ENCODE measurements at places on chromosomes 12 and 14.

DNA sequence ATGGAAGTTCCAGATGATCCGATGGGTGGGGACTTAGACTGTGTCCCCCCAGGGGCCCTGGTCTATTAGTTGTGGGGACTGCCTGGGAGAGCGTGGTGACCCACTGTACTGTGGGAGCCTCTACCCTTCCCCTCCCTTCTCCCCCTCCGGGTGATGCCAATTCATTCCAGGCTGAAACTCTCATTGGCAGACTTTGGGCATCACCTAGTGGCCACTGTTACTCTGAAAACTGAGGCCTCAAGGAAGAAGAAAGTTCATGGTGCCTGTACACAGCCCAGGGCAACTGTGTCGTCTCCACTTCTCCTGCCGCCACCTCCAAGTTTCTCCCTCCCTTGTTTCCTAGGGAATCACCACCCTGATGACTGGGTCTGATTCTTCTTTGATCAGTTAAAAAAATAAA is 173.6 kb upstream of the ALG10B start:
- DNase-seq: no peak

DNA sequence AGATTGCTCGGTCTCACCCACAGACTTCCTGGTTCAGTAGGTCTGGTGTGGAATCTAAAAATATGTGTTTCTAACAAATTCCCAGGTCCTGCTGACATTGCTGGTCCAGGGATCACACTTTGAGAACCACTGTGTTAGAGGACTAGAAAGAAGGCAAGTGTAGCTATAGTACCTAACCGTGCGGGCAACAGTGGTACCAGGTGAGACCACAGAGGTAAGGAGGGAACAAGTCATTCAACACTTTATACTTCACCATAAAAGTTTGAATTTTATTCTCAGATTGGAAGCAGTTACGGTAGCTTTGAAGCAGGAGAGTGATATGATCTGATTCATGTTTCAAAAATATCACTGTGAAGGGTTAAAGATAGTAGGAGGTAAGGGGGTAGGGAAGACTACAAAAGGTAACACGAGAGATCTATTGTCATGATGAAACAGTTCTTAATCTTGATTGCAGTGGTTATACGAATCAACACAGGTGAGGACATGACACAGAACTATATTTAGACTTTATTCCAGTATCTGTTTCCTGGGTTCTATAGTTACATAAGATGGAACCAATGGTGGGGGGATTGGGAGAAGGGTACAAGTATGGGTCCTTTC is 73.5 kb downstream of the CDK17 start:
- DNase-seq: no peak

- DNase-seq: no peak
These were observed 64.5 kb downstream of the PAX9 start for GRCh38 chr14:36726128-36726527.

- no peak for DNase-seq
These were observed 50.5 kb upstream of the FBRSL1 start for GRCh38 chr12:132439333-132439904.

GRCh38 chr14:75697386-75697785 is 36.3 kb downstream of the TTLL5 start:
- no peak for DNase-seq

DNA sequence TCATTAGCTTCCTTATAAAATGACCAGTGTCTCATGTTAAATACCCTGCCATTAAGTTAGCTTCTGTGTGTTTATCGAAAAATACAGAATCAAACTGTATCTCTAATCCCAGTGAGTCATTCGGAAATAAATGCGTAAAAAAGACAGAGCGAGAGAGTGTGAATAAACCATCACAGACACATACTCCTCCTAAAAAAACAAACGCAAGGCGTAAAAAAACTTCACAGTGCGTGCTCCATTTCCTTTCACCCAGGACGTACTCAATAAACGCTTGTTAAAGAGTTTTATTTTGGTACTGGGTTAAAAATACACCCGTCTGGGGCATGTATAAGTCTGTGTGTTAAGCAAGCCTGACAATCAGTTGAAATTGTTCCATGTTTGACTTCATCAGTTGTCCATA is 58.8 kb upstream of the ISM2 start:
- DNase-seq: no peak

GRCh38 chr12:130547480-130548155 is 168.5 kb downstream of the RIMBP2 start:
- DNase-seq: no peak

DNA sequence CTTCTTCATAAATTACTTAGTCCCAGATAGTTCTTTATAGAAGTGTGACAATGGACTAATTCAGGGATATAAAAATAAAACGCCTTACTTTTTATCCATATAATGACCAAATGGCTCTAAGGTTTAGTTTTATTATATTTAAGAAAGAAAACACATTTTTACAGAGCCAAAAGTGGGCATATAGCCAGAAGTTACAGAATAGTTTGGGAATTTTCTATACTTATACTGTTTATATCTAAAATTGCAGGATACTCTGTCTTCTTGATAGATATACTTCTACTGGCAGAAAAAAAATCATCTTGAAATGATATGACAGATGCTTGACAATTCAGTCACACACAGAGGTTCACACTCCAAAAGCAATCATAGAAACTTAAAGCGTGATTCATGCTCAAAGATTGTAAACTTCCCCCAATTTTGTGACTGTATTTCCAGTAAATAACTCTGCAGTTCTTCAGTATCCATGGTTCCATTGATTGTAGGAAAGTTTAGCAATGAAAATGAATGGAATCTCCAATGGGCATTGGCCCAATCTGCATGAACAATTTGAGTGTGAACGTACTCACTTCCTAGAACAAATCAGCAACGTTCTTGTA is 307.8 kb downstream of the NOVA1 start:
- no peak for DNase-seq

- no peak for DNase-seq
These were observed at the start of gene PRIMA1 for GRCh38 chr14:93788293-93788542. Gene PRIMA1, minus strand, starts transcription at chr14:93788485. Its CDS starts 767 bp downstream, at chr14:93787718.

GRCh38 chr14:68880581-68881105 is 87.8 kb upstream of the ZFP36L1 start:
- no peak for DNase-seq

DNA sequence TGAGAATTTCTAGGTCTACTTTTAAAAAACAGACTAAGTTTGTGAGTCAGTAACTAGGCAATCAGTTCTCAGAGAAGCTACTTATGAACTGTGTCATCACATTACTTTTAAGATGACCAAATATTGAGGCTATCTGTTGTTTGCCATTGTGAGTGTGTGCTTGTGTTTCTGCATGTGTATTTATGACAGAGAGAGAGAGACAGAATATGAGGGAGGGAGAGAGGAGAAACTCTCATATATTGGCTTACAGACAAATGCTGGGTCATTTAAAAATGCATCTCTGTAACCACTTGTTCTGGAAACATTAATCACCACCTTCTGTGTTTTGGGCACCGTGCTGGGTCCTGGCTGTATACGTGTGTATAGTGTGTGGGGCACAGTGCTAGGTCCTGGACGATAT is 161.5 kb upstream of the FRMD6 start:
- no peak for DNase-seq

DNA sequence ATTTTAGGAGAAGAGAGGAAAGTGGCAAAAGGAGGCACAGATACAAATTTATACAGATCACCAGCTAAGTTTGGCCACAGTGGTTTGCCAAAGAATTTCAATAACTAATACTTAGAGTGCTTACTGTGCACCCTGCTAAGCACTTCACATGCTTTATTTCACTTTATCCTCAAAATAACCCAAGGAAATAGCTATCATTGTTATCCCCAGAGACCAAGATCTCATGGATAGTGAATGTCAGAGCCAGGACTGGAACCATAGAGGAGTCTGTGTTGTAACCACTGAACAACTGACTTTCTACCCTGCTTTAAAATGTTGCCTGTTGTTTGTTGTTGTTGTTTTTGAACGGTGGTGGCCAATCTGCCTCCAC is 1.3 kb upstream of the TCP11L2 start:
- no peak for DNase-seq

GRCh38 chr12:118312578-118312977 is 60.1 kb downstream of the TAOK3 start:
- DNase-seq: peak; percentile 22

DNA sequence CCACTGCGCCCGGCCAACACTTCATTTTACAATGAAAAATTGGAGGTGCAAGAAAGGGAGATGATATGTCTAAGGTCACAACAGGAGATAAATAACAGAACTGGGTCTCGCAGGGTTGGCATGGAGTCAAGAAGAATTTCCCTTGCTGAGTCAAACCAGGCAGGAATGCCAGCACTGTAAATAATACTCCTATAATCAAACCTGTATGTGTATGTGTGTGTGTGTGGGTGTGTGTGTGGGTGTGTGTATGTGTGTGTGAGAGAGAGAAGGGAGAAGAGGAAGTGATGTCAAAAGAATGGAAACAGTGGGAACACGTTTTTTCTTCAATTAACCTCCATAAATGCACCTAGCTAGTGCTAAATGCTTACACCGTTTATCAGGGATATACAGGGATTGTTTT is 70.4 kb downstream of the TMEM116 start:
- DNase-seq: peak; percentile 3

GRCh38 chr12:56164345-56164729 is 6.2 kb downstream of the MYL6 start:
- no peak for DNase-seq

DNA sequence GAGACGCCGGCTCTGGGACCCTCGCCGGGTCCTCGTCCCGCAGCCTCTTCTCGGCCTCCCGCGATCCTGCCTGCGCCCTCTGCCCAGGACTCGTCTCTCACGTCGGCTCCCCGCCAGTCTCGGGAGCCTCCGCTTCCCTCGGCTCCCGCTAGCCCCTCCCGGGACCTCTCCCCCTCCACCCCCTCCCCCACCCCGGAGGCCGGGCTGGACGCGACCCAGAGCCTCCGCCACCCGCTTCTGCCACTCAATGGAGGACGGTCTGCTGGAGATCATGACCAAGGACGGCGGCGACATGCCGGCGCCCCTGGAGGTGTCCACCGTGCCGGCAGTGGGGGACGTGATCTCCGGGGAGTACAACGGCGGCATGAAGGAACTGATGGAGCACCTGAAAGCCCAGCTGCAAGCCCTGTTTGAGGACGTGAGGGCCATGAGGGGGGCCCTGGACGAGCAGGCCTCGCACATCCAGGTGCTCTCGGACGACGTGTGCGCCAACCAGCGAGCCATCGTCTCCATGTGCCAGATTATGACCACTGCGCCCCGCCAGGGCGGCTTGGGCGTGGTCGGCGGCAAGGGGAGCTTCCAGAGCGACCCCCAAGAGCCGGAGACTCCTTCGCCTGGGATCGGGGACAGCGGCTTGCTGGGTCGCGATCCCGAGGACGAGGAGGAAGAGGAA is 568 bp downstream of the CCDC184 start:
- no peak for DNase-seq

DNA sequence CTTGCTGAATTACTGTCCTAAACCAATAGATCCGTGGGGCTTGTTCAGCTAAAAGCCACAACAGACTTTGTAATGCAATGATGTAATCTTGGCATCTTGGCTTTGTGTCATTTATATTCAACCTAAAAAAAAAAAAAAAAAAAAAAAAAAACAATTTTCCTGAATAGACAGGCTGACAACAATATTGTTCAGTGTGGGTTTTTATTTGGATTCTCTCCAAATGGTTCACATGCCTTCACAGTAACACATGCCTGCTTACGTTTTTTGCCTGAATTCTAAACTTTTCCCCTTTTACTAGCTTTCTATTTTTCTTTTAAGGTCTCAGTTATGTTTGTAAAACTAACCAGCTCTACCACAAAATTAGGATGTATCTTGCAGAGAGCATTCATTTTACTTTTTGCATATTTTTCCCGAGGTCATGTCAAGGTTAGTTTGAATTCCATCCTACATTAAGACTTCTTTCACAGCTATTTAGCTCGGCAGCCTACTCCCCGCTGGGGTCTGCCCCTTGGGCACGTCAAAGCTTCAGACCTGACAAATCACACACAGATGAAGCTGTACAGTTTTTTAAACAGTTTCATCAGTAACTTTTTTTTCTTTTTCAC is 213.7 kb upstream of the NPAS3 start:
- no peak for DNase-seq

- DNase-seq: no peak
These were observed 36.3 kb upstream of the SINHCAF start for GRCh38 chr12:31362115-31362758.

DNA sequence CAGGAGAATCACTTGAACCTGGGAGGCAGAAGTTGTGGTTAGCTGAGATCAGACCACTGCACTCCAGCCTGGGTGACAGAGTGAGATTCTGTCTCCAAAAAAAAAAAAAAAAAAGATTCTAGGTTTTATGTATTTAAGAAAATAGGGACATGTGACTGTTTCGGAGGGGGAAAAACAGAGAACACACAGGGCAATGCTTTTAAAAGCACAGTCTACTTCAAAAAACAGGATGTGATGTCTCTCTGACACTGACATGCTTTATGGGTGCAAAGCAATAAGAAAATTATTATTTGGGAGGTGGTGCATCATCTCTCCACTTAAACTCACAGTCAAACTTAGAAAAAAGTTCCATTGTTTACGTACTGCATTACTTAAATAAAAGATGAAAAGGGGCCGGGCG is 28.7 kb downstream of the CLIP1 start:
- DNase-seq: no peak

DNA sequence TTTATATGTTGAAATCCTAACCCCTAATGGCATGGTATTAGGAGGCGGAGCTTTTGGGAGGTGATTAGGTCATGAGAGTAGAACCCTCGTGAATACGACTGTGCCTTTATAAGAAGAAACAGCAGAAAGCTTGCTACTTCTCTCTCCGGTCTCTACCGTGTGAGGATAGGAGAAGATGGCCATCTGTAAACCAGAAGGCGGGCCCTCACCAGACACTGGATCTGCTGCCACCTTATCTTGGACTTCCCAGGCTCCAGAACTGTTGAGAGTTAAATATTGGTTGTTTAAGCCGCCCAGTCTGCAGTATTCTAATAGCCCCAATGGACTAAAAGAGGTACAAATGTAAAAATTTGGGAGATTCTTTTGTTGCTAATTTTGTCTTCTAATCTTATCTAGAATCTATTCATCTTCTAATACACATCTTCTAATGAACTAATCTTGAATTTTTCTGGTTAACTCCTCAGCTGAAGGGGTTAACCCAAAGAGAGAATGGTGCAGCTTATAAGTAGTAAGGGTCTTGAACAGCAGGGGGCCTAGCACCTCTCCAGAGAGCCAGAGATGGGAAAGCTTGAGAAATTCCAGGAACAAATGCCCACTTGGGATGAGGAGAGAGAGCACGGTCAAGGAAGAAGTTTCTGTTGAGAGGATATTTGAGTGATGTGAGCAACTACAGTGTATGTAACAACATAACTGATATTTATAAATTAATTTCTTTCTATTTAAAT is 264.0 kb upstream of the GRIP1 start:
- no peak for DNase-seq

- no peak for DNase-seq
These were observed 26.9 kb downstream of the FBXW8 start for GRCh38 chr12:116937640-116938039.

Measured in inflammatory macrophage treated with lipopolysaccharide for 4 hours (primary cell).